Neural crest cell (in vitro differentiated cells): ENCODE measurements at places on chromosomes 1 and 21. TPM values are rescaled to one million over a fixed set of nuclear protein-coding genes. Genes with fewer than 3 reads are reported as not detected.
A peak's percentile ranks its signal among the peaks of the same experiment; 100 is the strongest.

DNA sequence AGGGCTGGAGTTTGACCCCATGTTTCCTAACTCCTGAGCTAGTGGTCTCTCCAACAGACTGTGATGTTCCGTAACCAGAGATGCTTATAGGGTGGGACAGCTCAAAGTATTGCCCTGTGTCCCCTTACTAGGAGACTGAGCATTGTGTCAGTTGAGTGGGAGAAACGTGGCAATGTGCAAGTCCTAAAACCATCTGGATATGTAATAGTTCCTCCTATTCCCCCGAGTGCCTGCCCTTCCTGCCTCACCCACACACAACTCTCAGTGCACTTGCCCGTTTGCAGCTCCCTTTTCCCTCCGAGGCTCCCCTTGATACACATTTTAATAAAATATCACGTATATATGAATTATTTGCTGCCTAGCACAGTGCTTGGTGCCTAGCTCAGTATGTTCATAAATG lies 3.4 kb downstream of the PIGV start:
- H3K4me1 ChIP-seq = peaks cover 26% of the 10 kb centered on the region
- peak overlapping the region; percentile 71 for H3K4me3 ChIP-seq
- no peaks in the 10 kb centered on the region for H3K36me3 ChIP-seq
- peaks cover 12% of the 10 kb centered on the region for H3K27me3 ChIP-seq

DNA sequence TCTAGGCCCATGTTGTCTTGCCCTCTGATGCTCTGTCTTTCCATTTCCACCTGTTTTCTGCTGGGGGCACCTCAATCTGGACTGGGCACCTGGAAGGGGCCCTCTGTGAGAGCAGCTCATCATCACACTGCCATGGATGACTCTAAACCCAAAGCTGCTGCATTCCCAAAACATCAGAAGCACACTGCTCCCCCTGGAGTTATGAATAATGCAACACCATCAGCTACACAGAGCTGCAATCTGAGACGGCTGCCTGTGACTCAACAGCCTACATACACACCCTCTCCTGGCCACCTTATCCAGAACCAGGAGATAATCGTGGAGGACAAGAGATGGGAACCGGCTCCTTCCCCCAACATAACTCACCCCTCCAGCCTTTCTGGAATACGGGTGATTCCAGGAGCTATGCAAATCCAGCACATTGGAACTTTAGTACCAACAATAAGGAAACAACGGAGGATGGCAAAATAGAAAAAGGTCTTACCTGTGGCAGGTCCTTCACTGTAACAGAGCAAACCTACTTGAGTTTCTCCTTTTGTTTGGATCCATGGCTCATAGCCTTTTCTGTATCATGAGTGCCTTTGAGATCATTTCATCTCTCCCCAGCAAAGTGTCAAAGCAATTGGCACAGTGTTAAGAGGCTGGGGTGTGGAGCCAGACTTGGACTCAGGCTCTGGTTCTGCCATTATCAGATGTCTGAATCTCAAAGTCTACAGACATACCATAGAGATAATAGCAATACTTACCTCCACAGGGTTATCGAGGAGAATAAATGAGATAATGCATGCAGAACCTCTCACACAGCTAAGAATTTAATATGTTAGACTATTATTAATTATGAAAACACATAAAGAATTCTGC lies 29.3 kb downstream of the AK2 start:
- no peaks in the 10 kb centered on the region for H3K27me3 ChIP-seq
- peaks cover 3% of the 10 kb centered on the region for H3K36me3 ChIP-seq

DNA sequence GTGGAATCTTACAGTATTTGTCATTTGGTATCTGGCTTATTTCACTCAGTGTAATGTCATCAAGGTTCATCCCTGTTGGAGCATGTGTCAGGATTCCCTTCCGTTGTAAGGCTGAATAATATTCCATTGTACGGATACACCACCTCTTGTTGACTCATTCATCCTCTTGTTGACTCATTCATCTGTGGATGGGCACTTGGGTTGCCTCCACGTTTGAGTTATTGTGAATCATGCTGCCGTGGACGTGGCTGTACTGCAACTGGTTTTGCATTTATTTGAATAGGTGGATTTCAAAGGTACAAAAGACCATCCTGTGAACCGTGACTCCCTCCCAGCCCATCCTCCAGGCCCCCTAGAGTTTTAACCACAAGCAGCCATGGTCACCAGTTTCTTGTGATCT lies 11.9 kb upstream of the TCP10L start:
- no peak overlapping the region for H3K4me3 ChIP-seq
- H3K4me1 ChIP-seq = no peaks in the 10 kb centered on the region
- no peak overlapping the region for H3K27ac ChIP-seq
- H3K27me3 ChIP-seq = no peaks in the 10 kb centered on the region
- no peaks in the 10 kb centered on the region for H3K36me3 ChIP-seq

- no peak overlapping the region for H3K4me3 ChIP-seq
- H3K4me1 ChIP-seq = peaks cover 25% of the 10 kb centered on the region
- H3K27ac ChIP-seq = no peak overlapping the region
- DNase-seq = no peak
- H3K27me3 ChIP-seq = no peaks in the 10 kb centered on the region
Measured at GRCh38 chr21:32190493-32191144, 88.2 kb downstream of the MIS18A start.

- H3K36me3 ChIP-seq = no peaks in the 10 kb centered on the region
- H3K4me3 ChIP-seq = peak overlapping the region; percentile 17
- DNase-seq = peak; percentile 4
- H3K4me1 ChIP-seq = peaks cover 17% of the 10 kb centered on the region
Measured at GRCh38 chr1:101316256-101316655, 79.4 kb downstream of the S1PR1 start.

- H3K4me3 ChIP-seq = no peak overlapping the region
- H3K27me3 ChIP-seq = peaks cover 10% of the 10 kb centered on the region
- peaks cover 8% of the 10 kb centered on the region for H3K4me1 ChIP-seq
- no peak for DNase-seq
Measured at GRCh38 chr1:9628541-9629444, 22.7 kb upstream of the PIK3CD start.

GRCh38 chr1:30738715-30739559 lies 15.6 kb upstream of the MATN1 start:
- H3K27ac ChIP-seq = peak overlapping the region; percentile 43
- no peaks in the 10 kb centered on the region for H3K27me3 ChIP-seq
- no peak overlapping the region for H3K4me3 ChIP-seq
- H3K36me3 ChIP-seq = no peaks in the 10 kb centered on the region
- DNase-seq = no peak

- peak overlapping the region; percentile 83 for H3K27ac ChIP-seq
- DNase-seq = peak; percentile 60
- H3K4me3 ChIP-seq = peak overlapping the region; percentile 73
- peaks cover 92% of the 10 kb centered on the region for H3K27me3 ChIP-seq
- H3K4me1 ChIP-seq = peaks cover 33% of the 10 kb centered on the region
- no peaks in the 10 kb centered on the region for H3K36me3 ChIP-seq
Measured at GRCh38 chr21:32978331-32979270, 47.1 kb upstream of the OLIG2 start.

- H3K4me3 ChIP-seq = no peak overlapping the region
- H3K4me1 ChIP-seq = no peaks in the 10 kb centered on the region
- no peak overlapping the region for H3K27ac ChIP-seq
- DNase-seq = no peak
- H3K36me3 ChIP-seq = no peaks in the 10 kb centered on the region
- H3K27me3 ChIP-seq = no peaks in the 10 kb centered on the region
Measured at GRCh38 chr1:219945795-219946194, 17.4 kb upstream of the SLC30A10 start.

GRCh38 chr1:173206816-173207568 lies at the start of gene TNFSF4:
TSS of gene TNFSF4 (minus strand) at chr1:173207331. CDS start at chr1:173207176, 155 bp downstream.
- H3K4me1 ChIP-seq = peaks cover 32% of the 10 kb centered on the region
- H3K27me3 ChIP-seq = no peaks in the 10 kb centered on the region
- no peak for DNase-seq
- no peak within 1 kb of the TSS for H3K27ac ChIP-seq

GRCh38 chr1:65525266-65526048 lies 105.0 kb downstream of the LEPR start:
- H3K27ac ChIP-seq = no peak overlapping the region
- peak overlapping the region; percentile 73 for H3K4me3 ChIP-seq
- peaks cover 3% of the 10 kb centered on the region for H3K4me1 ChIP-seq
- peaks cover 60% of the 10 kb centered on the region for H3K27me3 ChIP-seq

GRCh38 chr1:38029081-38029681 lies 16.6 kb downstream of the UTP11 start:
- peaks cover 31% of the 10 kb centered on the region for H3K4me1 ChIP-seq
- no peak for DNase-seq
- no peak overlapping the region for H3K27ac ChIP-seq
- H3K27me3 ChIP-seq = peaks cover 4% of the 10 kb centered on the region
- peak overlapping the region; percentile 78 for H3K4me3 ChIP-seq

Gene BCAS2
- 55.9 and 57.5 TPM in 2 replicates for total RNA-seq

Gene ERICH3
- total RNA-seq = 0.32 TPM in 1 of 2 replicates, not detected in the other

Gene BRDT
- not detected in 2 replicates for total RNA-seq

Gene MASP2
- 0.14 TPM in 1 of 2 replicates, not detected in the other for total RNA-seq

Gene LIN9
- 14.0 and 14.8 TPM in 2 replicates for total RNA-seq
